ENCODE measurements at places on chromosomes 7 and 10.

- peak; percentile 46 for DNase-seq
These were observed 103.3 kb downstream of the GRB10 start for GRCh38 chr7:50679218-50680007.

GRCh38 chr7:139456511-139456910 is 27.0 kb downstream of the KLRG2 start:
- DNase-seq = no peak

DNA sequence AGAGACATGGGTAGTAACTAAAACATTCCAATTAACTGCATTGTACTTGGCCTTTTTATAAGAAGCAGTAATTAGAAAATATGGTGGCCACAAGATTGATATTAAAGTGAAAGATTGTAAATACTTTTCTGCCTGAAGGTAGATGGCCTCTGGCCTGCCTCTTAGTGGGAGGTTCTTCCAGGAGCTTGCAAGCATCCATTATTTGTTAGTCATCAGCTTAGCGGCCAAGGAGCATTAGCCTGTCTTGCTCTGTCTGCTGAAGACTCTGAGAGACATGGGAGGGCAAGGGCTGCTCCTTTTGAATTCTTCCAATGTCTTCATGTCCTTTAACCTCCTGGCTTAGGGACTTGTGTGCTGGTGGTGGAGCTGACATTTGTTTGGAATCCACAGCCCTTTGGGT is 80.4 kb downstream of the TCF7L2 start:
- no peak for DNase-seq

GRCh38 chr7:41029072-41029499 is 673.8 kb downstream of the INHBA start:
- DNase-seq = no peak

DNA sequence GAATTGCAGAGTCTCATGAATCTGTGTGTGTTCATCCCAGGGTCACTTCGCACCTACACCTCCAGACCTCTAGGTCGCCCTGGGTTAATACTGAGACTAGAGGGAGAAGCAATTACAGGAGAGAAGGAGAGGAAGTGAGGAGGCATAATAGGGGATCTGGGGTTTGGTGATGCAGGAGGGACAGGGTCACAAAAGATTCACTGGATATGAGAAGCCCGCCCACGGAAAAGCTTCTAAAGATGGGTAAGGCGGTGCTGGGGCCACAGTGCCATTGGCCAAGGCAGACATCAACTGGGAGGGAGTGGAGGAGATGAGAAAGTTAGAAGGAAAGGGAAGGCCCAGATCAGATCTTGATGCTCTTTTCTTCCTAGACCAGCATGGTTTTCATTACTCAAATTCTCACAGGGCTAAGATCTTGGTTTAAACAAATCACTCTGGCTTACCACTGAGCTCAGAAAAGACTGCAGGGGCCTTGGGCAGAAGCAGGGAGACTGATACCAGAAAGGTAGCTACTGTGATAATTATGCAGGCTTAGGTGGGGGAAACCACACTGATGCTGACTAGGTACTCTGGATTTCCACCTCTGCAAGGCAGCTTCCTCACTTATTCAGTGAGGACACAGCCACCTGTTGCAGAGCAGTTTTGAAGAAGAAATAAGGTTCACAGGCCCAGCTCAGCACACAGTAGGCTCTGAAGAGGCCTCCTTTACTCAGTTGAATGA is 17.4 kb upstream of the ZNF273 start:
- peak; percentile 3 for DNase-seq

GRCh38 chr7:82209179-82209747 is 234.3 kb downstream of the CACNA2D1 start:
- DNase-seq = no peak

DNA sequence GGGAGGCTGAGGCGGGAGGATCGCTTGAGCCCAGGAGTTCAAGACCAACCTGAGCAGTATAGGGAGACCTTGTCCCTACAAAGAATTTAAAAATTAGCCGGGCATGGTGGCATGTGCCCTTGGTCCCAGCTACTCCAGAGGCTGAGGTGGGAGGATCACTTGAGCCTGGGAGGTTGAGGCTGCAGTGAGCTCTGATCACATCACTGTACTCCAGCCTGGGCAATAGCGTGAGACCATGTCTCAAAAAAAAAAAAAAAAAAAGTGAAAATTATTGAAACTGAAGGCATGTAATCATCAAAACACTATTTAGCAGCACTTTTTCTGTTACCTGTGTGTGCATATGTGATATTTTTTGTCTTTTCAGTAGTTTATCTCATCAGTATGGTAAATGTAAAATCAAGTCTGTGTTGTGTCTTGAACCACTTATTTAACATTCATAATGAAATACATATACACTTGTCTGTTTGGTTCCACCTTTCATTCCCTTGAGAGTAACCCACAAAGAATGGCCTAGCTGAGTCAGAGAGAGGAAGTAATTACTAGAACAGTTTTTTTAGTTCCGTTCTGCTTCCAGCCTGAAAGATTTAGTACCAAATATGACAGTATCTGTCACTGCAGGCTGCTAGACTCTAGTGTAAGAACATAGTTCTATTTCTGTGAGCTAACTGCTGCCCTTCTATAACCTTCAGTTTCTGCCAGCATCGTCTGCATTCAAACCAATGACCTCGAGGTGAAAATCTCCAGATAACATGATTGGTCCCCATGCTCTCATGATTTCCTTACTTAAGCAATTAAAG is 68.6 kb downstream of the MMRN2 start:
- DNase-seq = no peak

DNA sequence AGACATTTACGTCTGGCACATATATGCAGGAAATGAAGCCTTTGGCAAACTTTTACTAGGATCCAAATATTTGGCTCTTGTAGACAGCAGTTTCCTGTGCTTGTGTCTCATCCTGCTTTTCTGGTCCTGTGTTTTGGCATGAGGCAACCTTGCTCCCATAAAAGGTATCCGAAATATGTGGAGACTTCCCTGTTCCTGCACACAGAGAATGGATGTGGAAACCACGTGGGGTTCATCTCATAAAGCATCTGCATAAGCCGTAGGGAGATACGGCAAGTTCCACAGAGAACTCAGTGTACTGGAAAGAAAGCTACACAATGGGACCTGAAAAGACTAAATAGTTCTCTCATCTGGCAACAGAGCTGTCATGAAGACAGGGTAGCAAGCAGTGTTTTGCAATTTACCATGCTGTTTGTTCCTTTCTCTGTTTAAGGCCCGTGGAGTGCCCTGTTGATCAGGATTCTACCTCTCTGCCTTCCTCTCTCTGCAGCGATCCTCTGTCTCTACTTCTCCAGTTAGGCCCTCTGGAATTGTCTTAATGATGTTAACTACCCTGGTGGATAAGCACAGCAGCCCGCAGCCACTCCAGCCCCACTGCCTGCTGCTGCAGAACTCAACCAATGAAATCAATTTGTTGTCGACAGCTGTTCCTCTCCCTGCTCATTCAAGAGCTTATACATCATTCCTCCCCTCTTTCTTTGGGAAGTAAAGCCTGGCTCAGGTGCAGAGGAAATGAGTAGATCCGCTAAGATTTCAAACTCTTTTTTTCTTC is 293.6 kb downstream of the CSTF2T start:
- DNase-seq = no peak

DNA sequence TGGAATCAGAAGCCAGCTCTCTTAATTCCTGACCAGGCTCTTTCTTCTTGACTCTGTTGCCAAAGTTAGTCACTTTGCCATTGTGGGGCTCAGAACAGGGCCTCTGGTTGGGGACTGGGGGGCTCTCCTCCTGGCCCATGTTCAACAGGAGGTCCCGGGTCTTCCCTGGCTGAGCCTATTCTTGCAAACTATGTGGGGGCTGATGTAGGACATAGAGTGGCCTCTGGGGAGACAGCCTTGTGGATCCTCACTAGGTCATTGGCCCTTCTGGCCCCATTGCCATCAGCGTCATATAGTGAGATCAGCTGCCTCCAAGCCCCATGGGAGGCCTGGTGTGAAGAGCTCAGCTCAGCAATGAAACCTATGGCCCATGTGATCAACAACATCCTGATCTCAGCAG is 77.6 kb upstream of the LEP start:
- DNase-seq = no peak

- DNase-seq = no peak
These were observed 3.3 kb downstream of the PPIF start for GRCh38 chr10:79350407-79351154.

GRCh38 chr7:73387221-73387828 is 46.3 kb upstream of the FZD9 start:
- DNase-seq = no peak

GRCh38 chr7:92589056-92589455 is 1.1 kb downstream of the FAM133B start:
- no peak for DNase-seq

DNA sequence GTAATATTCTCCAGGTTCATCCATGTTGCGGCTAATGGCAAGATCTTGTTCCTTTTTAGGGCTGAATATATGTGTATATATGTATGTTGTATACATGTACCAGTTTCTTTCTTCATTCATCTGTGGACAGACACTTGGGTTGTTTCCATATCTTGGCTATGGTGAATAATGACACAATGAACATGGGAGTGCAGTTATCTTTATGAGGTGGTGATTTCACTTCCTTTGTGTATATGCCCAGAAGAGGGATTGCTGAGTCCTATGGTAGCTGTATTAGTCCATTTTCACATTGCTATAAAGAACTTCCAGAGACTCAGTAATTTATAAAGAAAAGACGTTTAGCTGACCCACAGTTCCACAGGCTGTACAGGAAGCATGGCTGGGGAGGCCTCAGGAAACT is 17.1 kb upstream of the TSPAN15 start:
- DNase-seq = no peak

- no peak for DNase-seq
These were observed 3.1 kb downstream of the NRP1 start for GRCh38 chr10:33331379-33331694.

GRCh38 chr7:80589631-80590030 is 48.8 kb upstream of the CD36 start:
- DNase-seq = no peak

GRCh38 chr7:149877890-149878522 is 4.2 kb downstream of the ATP6V0E2 start:
- DNase-seq = no peak

GRCh38 chr10:62631241-62631640 is 173.3 kb upstream of the ADO start:
- DNase-seq = no peak

DNA sequence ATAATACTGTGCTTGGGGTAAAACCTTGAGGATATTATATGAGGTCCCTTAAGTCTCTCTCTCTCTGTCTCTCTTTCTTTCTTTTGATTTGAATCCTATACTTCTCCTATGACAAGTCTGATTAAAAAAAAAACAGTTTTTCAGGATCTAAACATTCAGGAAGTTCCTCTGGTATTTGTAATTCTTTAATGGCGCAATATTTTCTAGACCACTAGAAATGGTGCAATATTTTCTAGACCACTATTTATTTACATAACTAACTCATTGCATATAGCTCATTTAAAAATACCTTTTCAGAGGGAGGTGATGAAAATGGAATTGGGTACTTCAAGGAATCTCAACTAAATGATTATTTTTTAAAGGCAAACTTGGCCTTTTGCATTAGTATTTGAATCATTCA is 1235.3 kb downstream of the GATA3 start:
- no peak for DNase-seq

DNA sequence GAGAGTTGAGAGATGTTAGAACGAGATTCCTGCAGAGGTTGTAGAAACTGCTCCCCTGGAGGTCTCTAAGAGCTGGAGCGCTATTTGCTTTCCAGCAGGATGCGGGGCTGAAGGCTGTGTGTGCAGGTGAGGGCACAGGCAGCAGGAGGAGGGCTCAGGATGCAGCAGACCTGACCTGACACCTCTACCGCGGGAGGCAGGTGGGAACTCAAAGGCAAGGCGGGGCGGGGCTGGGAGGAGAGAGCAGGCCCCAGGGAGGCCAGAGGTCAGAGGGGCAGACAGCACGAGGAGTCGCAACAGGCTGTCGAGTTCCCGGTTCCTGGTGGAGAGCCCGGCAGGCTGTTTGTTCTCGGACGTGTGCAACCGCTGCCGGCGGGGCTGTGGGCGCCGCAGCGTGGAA is 7.9 kb upstream of the CRTAC1 start:
- no peak for DNase-seq

GRCh38 chr7:28823582-28823981 is 134.5 kb downstream of the TRIL start:
- no peak for DNase-seq

GRCh38 chr7:105028004-105028403 is 14.0 kb downstream of the KMT2E start:
- no peak for DNase-seq

GRCh38 chr10:129790715-129791446 is 173.2 kb downstream of the EBF3 start:
- DNase-seq = no peak

- DNase-seq = no peak
These were observed 507.8 kb downstream of the SORCS3 start for GRCh38 chr10:105148921-105149320.

- DNase-seq = no peak
These were observed 891 bp upstream of the WAPL start for GRCh38 chr10:86522510-86522855.

DNA sequence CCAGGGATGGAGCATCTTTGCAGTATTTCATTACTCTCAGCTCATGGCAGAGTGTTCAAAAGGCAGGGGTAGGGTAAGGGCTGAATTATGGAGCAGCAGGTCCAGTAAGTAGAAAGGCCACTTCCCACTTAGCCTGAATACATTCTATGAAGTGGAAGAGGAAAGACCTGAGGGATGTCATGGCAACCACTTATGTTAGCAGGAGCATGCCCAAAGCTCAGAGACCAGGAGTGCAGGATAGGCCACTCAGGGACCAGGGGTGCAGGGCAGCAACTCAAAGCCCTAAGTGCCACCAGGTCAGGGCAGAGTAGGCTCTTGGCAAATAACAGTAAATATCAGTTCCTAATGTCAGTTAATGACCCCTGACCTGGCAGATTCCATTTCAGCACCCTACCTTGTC is 3.6 kb downstream of the SRI start:
- no peak for DNase-seq

DNA sequence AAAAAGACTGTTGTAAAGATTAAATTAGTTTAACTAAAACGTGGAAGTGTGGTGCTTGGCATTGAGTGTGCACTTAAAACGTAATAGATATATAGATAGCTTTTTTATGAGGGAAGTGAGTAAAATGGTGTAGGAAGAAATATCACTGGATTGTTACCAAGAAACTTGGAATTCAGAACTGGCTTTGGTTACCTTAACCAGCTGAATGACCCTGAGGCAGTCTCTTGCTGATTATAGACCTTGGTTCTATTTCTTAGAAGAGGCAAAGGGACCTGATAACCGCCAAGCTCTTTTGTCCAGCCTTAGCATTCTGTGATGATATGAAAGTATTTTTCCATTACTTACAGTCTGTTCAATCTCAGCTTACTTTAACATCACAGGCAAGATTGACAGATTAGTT is 3.8 kb downstream of the REEP3 start:
- no peak for DNase-seq

GRCh38 chr10:22606164-22606614 is 108.2 kb downstream of the PIP4K2A start:
- no peak for DNase-seq
